GM23248 (cell line): ENCODE measurements at places on chromosomes 5 and 9.

DNA sequence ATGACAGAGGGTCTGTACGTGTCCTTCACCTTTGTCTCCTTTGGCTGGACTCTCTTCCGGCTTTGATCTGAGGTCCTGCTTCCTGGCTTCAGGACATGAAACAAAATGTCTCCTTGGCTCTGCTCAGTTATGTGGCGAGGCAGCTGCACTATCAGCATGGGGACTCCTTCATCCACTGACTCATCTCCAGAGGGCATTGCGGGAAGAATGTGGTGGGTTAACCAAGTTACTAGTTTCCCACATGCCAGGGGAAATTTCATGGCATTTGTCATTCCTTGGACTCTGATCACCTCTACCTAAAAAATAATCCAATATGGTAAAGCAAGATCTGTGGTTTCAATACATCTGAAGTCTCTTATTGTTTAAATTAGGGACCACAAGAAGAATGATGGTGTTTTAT is 259.7 kb downstream of the MED10 start:
- no peaks in the 10 kb centered on the region for H3K4me1 ChIP-seq
- no peak for DNase-seq
- H3K36me3 ChIP-seq: no peaks in the 10 kb centered on the region

- 0 out of 2 replicates have a peak, but pooled peaks cover 4% of the 10 kb centered on the region for H3K36me3 ChIP-seq
- DNase-seq: no peak
- no peak overlapping the region for H3K27ac ChIP-seq
- no peak overlapping the region for H3K4me3 ChIP-seq
- H3K4me1 ChIP-seq: peaks cover 28% of the 10 kb centered on the region
- H3K27me3 ChIP-seq: no peaks in the 10 kb centered on the region
Observed at GRCh38 chr5:177550122-177550521, 4.2 kb downstream of the FAM193B start.

DNA sequence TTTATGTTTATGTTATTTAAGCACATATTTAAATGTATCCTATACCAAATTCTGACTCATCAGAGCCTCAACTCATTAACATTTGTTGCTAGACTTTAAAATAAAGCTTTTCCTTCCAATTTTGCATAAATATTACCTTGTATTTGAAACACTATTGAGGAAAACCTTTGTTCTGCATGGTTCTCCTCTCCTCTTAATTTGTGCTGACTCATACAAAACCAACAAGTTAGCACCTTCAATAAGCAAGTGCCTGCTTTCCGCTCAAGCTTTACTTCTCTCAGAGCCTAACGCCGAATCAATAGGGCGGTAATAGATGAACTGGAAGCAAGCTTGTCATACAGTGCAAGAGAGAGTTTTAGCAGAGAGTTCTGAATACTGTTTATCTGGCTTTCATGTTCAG is 7.9 kb downstream of the AMACR start:
- H3K4me3 ChIP-seq: no peak overlapping the region
- H3K27ac ChIP-seq: no peak overlapping the region
- H3K36me3 ChIP-seq: peaks cover 9% of the 10 kb centered on the region
- no peaks in the 10 kb centered on the region for H3K27me3 ChIP-seq

GRCh38 chr9:38172586-38172985 is 103.6 kb upstream of the SHB start:
- no peak overlapping the region for H3K4me3 ChIP-seq
- peaks cover 10% of the 10 kb centered on the region; the same call in 1 of the 2 replicates for H3K27me3 ChIP-seq

- no peak overlapping the region for H3K27ac ChIP-seq
- H3K4me3 ChIP-seq: peak overlapping the region; percentile 66
- H3K27me3 ChIP-seq: no peaks in the 10 kb centered on the region
- peak; percentile 79 for DNase-seq
- peaks cover 13% of the 10 kb centered on the region for H3K4me1 ChIP-seq
- H3K36me3 ChIP-seq: no peaks in the 10 kb centered on the region; the same call in 1 of the 2 replicates
Observed at GRCh38 chr9:128921881-128922763, 1.3 kb downstream of the PHYHD1 start.

GRCh38 chr5:7762267-7762666 is 88.7 kb downstream of the CFAP90 start:
- no peaks in the 10 kb centered on the region for H3K27me3 ChIP-seq
- no peaks in the 10 kb centered on the region for H3K4me1 ChIP-seq
- H3K36me3 ChIP-seq: no peaks in the 10 kb centered on the region
- no peak overlapping the region for H3K27ac ChIP-seq
- DNase-seq: no peak

GRCh38 chr9:111938427-111938800 is 41.8 kb downstream of the UGCG start:
- peaks cover 42% of the 10 kb centered on the region for H3K36me3 ChIP-seq
- H3K27me3 ChIP-seq: no peaks in the 10 kb centered on the region
- H3K4me3 ChIP-seq: no peak overlapping the region
- H3K4me1 ChIP-seq: peaks cover 35% of the 10 kb centered on the region
- DNase-seq: no peak

DNA sequence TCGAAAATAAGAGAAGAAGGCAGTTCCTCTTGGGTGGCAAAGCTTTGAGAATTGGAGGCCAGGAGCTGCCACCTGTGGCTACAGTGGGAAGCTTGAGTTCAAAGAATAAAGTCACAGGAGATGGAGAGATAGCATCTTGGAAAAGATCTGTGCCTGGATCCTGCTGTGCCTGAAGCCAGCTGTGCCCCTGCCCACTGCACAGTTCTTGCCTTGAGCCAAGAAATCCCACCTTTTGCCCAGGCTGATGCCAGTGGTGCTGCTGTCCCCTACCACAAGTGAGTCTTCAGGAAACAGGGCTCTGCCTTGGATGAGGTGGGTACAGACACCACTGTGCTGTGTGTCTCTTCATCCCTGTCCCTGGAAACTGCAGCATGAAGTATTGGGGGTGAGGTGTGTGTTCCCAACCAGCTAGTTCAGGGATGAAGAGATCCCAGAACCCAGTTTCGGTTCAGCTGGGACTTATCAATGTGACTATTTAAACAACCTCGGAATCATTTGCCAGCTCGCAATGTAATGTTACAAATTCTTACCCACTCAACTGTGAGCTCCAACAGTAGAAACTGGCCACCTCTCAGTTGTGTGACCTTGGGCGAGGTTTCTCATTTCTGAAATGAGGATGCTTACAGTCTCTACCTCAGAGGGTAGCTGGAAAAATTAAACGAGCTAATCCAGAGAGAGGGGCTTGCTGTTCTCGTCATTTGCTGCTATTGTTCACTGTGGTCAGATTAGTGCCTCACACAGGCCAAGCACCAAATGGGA is 5.9 kb downstream of the IER5L start:
- no peaks in the 10 kb centered on the region for H3K27me3 ChIP-seq
- H3K4me3 ChIP-seq: no peak overlapping the region
- no peaks in the 10 kb centered on the region for H3K36me3 ChIP-seq
- peaks cover 38% of the 10 kb centered on the region for H3K4me1 ChIP-seq
- no peak for DNase-seq
- no peak overlapping the region for H3K27ac ChIP-seq

GRCh38 chr9:137447722-137448601 is 6.8 kb upstream of the ENTPD8 start:
- H3K4me3 ChIP-seq: no peak overlapping the region
- no peaks in the 10 kb centered on the region for H3K36me3 ChIP-seq
- H3K4me1 ChIP-seq: peaks cover 23% of the 10 kb centered on the region
- H3K27me3 ChIP-seq: no peaks in the 10 kb centered on the region
- no peak for DNase-seq
- H3K27ac ChIP-seq: no peak overlapping the region

- no peak for DNase-seq
- no peaks in the 10 kb centered on the region for H3K27me3 ChIP-seq
- no peaks in the 10 kb centered on the region for H3K36me3 ChIP-seq
- no peaks in the 10 kb centered on the region for H3K4me1 ChIP-seq
- no peak overlapping the region for H3K4me3 ChIP-seq
Observed at GRCh38 chr5:160938532-160938931, 86.5 kb upstream of the ATP10B start.

GRCh38 chr9:98992107-98992884 is 48.6 kb downstream of the COL15A1 start:
- H3K27ac ChIP-seq: no peak overlapping the region
